ENCODE measurements at places on chromosomes 6 and 20.

DNA sequence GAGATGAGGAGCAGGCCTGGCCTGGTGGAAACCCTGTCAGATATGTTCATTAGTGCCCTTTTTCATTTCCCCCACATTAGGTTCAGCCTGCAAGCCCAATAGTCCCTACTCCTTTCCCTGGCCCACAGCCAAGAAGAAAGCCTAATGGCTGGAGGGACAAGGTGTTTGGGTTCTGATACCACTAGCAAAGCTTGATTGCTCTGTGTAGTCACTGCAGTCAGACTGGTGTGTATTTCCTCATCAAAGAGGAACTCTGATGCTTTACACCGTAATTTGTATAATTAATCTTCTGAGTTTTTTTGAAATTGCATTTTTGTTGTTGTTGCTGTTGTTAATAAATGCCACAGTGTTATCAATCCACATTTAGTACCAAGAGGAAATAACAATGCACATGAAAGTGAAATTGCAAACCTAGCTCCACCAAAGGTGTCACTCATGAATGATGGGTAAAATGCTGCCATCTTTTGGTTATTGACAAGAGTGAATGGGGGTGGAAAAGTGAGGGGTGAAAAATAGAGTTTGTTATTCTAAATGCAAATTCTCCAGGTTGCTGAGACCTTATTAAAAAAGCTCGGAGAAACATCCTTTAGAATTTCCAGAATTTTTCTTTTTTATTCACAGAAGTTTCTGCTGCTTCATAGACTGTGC, 320.2 kb upstream of the POU3F2 start:
- DNase-seq, result no peak

DNA sequence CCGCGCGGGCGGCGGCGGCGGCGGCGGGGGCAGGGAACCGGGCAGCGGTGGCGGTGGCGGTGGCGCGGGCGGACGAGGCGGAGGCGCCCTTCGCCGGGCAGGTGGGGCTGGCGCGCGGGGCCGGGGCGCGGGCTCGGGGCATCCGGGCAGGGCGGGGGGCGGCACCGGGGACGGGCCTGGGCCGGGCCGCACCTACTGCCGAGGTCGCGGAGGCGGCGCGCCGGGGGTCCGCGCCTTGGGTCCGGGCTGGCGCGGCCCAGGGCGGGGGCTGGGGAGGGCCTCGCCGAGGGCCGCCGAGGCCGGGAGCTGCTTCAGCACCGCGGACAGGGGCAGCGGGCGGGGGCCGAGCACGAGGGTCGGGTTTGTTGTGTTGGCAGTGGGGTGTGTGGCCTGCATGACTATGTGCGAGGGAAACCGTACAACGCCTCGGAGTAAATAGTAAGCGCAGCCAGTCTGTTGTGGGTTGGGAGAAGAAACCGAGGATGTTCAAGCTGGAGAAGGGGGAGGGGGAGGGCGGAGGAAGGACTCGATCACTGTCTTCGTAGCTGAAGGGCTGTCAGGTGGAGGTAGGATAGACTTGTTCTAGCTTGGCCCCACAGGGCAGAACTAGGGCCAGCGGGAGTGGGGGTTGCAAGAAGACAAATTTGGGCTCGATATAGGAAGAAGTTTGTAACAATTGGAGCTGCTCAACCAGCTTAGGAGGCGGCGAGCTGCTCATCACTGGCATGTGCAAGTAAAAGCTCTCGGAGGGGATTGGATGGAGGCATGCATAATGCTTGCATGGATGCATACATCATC, 593 bp downstream of the MMP24 start:
- DNase-seq, result no peak

GRCh38 chr6:30348957-30349356, 4.0 kb downstream of the RPP21 start:
- no peak for DNase-seq

- no peak for DNase-seq
These were observed 128.6 kb upstream of the BACH2 start for GRCh38 chr6:90425161-90425641.

DNA sequence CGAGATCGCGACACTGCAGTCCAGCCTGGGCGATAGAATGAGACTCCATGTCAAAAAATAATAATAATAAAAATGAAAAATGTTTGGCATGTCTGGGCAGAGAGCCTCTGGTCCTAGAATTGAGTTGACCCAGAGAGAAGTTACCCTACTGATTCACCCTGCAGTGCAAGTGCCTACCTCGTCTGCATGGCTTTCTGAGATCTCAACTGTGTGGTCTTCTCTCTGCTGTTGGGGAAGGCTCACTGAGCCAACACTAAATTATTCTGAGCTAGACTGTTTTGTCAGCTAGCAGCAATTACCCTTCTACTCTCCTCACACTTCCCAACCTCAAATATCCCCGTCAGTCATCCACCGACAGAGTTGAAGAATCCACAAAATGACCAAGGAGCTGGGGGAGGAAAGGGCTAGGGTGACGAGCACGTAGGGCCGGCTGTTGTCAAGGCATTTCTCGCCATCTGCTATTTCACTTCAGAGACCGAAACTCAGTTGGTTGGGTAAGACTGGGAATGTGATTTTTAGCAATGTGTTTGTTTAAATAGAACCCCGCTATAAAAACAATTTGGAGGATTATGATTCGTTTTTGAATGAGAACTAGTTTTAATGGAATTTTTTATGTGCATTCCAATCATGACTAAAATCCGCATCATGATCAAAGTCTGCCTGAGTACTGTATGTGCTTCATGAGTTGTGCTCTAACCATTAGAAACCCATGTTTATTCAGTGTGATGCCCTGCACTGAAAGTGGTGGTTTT, 9.4 kb downstream of the MAS1 start:
- no peak for DNase-seq

GRCh38 chr20:25197183-25197869, 1.8 kb downstream of the ENTPD6 start:
- no peak for DNase-seq

DNA sequence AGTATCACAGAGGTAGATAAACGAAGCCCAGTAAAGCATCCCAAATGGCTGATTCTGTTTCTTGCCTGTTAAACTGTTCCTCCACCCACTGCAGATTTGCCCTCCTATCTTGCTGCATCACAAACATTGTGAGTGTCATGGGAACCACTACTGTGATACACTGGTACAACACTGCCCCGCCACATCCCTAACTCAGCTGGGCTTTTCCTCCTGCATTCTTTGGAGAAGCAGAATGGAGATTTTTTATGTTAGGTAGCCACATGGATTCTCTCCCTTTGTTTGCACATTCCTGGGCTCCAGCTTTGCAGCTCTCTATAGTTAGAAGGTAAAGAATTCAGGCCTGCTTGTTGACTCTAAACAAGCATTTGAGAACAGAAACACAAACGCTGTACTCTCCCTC, 234.1 kb downstream of the TMEM242 start:
- no peak for DNase-seq

DNA sequence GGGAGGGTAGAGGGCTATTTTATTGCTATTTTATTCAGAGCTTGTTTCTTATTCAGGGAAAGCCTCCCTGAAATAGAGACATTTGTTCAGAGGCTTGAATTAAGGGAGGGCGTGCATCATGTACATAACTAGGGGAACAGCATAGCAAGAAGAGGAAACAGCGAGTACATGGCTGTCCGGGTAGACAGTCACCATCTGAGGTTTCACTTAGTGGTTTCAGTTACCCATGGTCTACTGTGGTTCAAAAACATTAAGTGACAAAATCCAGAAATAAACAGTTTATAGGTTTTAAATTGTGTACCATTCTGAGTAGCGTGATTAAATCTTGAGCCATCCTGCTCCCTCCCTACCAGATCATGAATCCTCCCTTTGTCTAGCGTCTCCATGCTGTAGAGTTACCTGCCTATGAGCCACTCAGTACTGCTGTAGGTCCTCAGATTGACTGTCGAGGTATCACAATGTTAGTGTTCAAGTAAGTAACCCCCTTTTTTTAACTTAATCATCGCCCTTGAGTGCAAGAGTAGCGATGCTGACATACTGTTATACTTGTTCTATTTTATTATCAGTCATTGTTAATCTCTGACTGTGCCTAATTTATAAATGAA, 791.5 kb downstream of the TFAP2A start:
- DNase-seq, result no peak

GRCh38 chr20:63831993-63832686, 1.1 kb upstream of the ZBTB46 start:
- no peak for DNase-seq

- no peak for DNase-seq
These were observed 9.4 kb upstream of the SRC start for GRCh38 chr20:37336369-37337207.

GRCh38 chr6:43636308-43636659, 644 bp downstream of the MAD2L1BP start:
- no peak for DNase-seq

GRCh38 chr6:129276986-129277385, 394.0 kb downstream of the LAMA2 start:
- DNase-seq, result no peak

- no peak for DNase-seq
These were observed 139.9 kb downstream of the GRM4 start for GRCh38 chr6:34005901-34006531.

DNA sequence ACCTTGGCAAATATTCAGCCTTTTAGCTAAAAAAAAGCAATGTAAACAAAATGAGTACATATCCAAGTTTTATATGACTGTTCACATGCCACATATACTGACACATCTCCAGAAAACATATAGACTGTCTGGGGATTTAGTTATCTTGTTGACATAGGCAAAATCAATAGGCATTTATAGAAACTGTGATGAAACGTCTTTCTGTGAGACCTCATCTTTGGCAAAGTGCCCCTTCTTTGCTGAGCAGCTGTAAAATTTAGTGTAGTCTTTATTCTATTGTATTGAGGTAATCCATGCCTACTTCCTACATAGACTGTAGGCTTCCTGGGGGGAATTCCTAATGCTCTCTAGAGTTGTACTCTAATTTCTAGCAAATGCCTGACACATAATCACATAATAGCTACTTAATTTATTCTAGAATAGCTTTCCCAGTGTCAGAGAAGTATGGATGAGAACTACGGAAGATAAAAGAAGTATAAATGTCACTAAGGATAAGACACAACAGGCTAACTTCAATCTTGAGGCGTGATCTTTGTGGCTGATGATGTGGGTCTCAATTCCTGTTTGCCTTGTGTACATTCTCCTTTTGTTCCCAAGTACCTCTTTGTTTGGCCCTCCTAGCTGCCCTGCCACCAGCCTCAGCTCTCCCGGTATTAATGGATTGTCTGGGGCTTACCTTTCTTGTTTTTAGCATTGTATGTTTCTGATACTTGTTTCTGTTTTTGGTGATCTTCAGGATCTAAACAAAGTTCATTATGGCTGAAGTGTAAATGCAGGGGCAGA, 30.6 kb downstream of the PTCHD4 start:
- no peak for DNase-seq

DNA sequence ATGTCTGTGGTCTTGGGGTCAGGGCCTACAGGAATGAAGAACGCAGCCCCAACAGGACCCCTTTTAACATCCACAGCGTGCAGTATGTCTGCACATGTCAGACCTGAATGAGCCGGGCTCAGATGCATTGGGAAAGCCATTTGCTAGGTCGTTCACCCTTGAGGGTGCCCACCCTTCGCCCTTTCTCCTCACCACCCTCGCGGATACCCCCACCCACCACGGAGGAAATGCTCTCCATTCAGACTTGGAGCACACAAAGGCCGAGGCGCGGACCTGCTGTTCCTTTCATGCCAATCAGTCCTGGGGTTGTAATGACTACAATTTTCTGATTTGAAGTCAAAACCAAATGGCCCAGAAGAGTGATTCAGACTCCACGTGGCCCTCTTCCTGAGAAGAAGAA, 62.7 kb downstream of the EDN3 start:
- DNase-seq, result no peak

DNA sequence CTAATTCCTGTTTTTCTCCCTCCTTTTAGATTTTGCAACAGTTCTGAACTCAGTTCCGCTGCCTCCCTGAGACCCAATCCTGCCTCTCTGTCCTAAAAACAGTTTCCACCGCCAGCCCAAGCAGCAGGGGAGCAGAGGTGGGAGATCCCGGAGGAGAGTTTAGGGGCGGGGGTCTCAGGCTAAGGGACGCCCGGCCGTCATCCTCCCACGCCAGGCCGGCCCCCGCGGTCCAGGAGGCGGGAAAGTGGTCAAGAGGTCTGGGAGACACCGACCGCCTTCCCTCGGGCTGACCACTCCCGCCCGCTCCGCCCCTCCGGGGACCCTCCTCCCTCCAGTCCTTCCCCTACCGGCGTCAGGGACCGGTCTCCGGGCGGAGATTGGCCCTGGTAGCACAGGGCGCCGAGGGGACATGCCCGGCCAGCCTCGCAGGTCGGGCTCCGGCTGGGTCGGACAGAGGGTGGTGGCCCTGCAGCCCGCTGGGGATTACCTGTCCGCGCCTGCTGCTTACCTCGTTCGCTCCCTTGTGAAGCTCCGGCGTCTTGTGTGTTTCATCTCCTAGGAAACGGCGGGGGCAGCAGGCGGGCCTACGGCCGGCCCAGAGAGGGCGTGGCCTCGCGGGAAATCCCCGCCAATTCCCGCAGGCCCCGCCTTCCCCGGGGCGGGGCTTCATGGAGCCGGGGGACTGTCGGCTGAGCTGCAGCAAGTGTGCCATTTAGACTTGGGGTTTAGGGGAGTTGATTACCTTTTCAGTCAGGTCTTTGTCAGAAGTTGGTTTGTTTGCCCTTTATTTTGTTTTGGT, at the start of gene MAK:
TSS of gene MAK (minus strand) at position 545 of the 799 bp plus-strand sequence. CDS start 7,891 bp downstream, outside the sequence.
- DNase-seq, result peak; percentile 58

- DNase-seq, result no peak
These were observed 110.7 kb downstream of the PDE10A start for GRCh38 chr6:165552248-165552736.

- no peak for DNase-seq
These were observed 53.4 kb downstream of the MYLK4 start for GRCh38 chr6:2697291-2697690.

DNA sequence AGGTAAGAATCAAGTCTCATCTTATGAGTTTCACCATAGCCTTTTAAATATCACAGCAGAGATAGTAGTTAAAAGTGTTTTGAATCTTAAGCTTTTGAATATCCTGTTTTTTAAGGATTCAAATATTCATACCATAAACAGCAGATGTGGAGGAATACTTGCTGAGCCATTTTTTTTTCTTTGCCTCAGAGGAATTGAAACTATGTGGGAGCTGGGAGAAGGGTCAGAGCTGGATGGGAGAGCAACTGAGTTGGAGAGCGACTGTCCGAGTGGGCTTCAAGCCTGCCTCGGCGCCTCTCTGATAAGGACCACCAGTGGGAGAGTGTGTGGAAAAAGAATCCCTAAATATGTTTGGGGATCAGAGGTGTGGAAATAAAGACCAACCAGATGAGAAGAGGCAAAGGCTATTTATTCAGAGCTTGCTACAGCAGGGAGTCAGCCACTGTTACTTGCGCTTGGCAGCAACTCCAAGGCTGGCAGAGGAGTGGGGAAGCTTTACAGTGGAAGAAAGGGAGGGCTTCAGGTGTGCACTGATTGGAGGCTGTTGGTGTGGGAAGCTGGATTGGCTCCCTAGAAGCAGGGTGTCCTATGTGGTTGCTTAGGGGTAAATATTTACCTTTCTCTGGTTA, 34.3 kb upstream of the MCUR1 start:
- DNase-seq, result no peak

DNA sequence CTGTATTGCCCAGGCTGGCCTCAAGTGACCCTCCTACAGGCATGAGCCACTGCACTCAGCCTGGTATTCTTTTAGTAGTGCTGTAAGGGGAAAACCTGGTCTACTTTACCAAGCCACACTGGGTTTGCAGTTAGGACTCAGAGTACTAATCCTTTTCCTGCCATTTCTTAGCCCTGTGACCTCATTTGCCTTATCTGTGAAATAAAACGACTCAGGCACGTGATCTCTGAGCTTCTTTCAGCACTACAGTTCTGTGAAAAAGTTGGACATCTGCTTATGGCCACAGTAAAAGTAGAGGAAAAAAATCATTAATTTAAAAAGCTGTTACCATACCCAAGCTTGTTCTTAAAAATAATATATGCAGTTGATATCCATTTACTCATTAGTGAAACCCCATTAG, 1007.5 kb downstream of the KIF16B start:
- DNase-seq, result no peak

- no peak for DNase-seq
These were observed 150.1 kb downstream of the GMPR start for GRCh38 chr6:16388488-16388887.
